ENCODE measurements at places on chromosomes 7 and 10.

DNA sequence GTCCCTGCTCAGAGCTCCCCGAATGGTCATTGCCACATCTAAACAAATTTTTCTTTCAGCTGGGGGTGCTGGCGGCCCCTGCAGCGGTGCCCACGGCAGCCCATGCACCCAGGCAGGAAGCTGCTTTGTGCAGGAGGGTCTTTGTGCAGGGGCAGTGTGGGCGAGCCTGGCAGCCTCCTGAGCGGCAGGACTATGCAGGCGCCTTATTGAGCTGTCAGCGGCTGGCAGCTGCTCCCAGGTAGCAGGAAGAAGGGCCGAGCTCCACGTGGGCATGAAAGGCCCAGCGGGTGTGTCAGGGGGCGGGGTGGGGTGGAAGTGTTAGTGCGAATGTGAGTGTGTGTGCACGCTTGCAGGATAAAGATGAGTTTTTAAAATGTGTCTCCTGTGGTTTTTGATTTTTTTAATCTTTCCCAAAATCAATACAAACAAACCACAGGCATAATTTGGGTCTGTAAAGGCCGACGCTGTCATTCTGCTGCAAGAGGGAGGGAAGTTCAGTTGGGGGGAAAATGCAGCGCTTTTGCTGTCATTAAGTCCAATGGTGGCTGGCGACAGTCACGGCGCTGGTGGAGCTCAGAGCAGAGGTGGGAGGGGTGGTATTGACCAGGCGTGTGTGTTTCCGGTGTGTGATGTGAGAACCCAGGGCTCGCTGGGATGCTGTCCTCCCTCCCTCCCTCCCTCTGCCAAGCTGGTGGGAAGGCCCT lies 83.9 kb downstream of the LHPP start:
- DNase-seq = no peak

- no peak for DNase-seq
Observed at GRCh38 chr10:94858005-94858404, 80.5 kb upstream of the CYP2C9 start.

DNA sequence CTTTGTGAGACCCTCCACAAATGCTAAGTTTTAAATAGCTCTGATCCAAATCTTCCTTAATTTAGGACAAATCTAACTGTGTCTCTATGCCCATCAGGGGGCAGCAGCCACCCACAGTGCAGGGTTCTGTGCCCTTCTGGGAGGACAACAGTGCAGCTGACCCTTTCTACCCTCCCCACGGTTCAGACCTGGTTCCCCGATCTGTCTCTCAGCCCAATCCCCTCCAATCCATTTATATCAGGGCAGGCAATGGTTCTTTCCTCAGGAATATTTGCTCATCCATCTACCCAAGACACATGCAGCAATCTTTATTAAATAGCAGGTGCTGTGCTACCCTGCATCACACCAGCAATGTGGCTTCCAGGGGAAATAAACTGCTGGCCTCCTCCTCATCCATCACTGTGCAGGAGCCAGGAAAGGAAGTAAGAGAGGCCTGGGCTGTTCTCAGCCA lies 4.0 kb upstream of the RBM28 start:
- peak; percentile 63 for DNase-seq

DNA sequence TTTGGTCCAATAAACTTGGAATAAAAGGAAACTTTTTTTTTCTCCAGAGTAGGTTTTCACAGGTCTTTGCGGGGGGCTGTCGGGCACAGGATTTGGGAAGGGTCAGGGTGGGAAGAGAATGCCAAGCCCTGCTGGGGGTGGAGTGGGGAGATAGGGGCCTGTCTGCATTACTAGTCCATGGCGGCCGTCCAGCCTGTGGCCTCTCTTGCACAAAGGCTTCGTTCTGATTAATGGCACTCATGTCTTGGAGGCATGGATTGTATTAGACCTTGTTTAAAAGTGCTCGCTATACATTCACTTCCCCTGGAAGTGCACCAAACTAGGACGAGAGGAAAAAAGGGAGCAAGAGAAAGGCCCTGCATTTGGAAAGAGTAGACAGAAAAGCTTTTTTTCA lies 37.2 kb downstream of the LRMDA start:
- DNase-seq = no peak

DNA sequence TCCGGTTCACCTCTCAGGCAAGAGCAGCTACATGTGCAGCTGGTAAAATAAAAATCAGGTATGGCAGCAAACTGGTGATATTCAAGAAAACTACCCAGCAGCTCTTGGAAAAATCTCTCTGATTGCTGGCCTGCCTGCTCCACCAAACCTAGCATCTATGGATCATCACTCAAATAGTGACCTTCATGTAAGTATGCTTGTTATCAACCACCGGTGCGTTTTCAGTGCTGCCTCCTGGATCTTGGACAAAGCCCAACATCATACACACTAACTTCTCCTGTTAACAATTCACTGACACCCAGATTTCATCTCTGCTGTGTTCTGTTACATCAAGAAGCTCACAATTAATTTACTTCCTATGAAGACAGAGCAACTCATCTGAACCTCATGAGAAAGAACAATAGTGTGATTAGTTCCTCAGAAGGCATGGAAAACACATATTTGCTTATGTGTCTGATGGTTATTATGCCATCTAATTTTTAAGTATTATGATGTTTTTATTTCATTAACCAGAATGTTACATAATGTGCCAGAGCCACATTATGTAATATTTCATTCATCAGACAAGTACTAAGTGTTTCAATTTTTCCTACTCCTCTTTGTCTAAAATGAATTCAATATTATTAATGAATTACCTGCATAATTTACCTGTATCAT lies 8.8 kb downstream of the CDK6 start:
- DNase-seq = no peak

DNA sequence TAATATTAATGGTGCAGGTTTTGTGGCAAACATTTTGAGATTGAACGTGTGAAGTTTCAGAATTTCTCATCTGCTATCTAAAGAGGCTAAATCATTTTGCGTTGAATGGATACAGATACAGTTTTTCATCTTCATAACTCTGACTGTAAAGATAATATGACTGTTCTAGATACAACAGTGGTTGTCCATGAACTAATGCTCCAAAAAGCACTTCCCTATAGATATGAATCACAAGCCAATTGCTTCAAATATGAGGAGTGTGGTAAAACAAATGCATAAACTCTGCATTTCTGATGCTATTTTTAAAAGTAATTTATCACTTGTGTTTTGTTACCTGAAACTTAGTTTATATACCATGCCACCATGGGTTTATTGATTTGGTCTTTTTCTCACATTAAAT lies 750.1 kb downstream of the MAGI2 start:
- DNase-seq = no peak

DNA sequence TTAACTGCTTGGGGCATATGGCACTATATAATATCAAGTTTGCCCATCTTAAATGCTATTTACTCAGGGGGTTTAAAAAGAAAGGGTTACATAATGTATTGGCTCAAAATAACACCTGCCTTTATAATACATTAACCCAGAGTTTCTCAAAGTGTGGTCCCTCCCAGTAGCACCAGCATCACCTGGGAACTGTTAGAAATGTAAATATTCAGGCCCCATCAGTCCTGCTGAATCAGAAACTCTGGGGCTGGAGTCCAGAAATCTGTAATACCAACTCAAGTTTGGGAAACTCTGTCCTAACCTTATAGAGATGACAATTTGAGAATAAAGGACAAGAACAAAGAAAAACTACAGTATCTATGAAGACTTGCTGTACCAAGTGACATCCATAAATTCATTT lies 270.7 kb downstream of the PARD3 start:
- no peak for DNase-seq

DNA sequence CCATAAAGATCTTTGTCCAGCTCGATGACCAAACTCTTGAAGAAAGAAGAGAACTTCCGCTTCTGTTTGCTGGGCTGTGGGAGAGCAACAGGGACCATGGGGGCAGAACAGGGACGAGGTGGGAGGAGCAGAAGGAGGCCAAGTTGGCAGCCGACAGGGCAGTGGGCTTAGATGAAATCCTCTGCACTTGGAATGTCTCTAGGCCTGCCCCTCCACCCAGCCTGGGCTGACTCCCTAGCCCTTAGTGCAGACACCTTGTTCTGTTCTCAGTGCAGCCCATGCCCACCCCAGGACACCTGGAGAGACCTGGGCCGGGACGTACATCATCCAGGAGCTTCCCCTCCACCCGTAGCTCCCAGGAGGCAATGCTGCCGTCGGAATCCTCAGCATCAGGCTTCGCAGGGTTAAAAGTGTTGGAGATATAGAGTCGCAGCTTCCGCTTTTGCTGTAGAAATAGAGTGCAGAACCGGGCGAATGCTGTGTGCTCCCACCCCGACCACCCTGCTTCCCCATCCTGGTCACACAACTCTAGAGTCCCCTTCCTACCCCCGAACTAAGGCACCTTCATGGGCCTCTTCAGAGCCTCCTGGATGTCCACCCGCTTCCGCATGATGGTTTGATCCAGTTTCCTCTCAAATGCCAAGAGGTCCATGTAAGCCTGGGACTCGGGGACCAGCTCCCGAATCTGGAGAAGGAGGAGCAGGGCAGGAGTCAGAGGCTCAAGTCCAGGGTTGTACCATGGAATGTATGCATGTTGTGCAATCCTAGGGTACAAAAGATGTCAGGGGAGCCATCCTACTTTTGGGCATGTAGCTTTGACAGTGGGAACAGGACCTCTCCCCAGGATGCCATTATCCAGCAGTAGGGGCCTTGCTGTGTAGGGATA lies 6.1 kb downstream of the SMARCD3 start:
- no peak for DNase-seq

- no peak for DNase-seq
Observed at GRCh38 chr10:114996542-114996941, 58.5 kb downstream of the TRUB1 start.

GRCh38 chr10:118694848-118695247 lies 59.9 kb downstream of the CACUL1 start:
- no peak for DNase-seq

DNA sequence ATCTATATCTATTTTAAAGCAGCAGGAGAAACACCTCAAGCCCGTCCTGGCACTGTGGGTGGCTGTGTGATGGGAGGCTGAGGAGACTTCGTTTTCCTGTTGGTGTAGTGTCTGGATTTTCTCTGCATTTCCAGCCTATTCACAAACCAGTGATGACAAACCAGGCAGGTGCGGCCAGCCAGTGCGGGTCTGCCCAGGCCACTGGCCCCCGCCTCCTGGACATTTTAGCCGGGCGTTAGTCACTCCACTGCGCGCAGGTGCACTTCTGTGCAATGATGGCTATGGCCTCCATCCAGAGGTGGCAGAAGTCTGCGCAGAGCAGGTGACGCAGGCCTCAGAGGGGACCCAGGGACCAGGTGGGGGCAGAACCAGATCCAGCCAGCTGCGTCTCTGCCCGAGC lies 64.9 kb upstream of the PITRM1 start:
- no peak for DNase-seq

- DNase-seq = no peak
Observed at GRCh38 chr10:125802739-125803138, 20.3 kb downstream of the UROS start.

DNA sequence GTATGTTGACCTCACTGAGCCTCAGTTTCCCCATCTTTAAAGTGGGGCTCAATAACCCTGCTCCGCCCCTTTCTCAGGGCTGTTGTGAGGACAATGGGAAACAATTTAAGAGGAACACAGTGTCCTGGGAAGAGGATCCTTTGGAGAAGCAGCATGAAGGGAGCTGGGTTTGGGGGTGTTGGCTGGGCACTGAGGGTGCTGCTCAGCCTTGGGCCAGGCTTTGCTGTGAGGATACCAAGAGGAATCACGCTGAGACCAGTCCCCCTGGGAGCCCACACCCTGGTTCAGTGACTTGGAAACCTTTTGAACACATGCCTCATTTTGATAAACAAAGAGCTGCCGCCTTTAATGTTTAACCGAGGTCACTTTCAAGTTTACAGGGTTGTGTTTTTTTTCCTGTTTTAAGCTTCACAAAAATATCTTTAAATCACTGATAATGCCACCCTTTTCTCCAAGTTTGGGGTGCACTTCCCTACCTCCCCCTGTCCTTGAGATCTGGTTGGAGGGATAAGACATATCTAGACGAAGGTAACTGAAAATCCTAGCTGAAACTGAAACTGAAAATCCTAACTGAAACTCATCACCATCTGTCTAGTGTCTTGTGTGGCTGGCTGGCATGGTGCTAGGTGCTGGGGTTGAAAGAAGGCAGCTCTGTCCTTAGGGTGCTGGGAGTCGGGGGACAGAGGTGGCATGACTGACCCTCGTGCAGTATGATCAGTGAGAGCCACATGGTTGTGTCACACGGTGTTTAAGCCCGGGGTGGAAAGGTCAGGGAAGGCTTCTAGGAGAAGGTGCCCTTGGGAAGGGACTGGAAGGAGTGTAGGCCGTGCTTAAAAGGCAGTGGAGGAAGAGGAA lies 27.7 kb downstream of the ZNF775 start:
- DNase-seq = peak; percentile 38

DNA sequence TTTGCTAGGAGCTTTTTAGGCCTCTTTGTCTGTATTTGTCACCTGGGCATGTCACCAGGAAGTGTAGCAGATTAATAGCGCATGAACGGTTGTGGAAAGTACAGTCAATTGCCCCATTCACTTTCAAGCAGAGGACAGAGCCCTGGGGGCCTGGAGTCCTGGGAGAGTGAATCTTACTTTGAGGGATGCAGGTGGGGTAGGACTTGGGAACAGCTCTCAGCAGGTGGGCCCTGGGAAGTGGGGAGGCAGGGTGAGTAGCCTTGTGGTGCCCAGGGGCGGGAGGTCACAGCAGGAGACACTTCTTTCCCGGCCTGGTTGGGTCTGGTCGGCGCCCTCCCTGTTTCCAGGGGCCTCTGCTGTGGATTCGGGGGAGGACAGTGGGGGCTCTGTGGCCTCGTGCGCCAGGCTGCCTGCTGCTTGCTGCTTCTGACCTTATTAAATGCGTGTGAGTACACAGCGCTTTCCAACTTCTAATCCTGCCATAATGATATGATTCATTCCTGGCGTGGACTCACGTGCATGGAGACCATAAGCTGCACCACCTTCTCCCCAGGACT lies 51.6 kb upstream of the AQP1 start:
- DNase-seq = no peak

- no peak for DNase-seq
Observed at GRCh38 chr10:99143651-99144050, 92.0 kb downstream of the HPSE2 start.

DNA sequence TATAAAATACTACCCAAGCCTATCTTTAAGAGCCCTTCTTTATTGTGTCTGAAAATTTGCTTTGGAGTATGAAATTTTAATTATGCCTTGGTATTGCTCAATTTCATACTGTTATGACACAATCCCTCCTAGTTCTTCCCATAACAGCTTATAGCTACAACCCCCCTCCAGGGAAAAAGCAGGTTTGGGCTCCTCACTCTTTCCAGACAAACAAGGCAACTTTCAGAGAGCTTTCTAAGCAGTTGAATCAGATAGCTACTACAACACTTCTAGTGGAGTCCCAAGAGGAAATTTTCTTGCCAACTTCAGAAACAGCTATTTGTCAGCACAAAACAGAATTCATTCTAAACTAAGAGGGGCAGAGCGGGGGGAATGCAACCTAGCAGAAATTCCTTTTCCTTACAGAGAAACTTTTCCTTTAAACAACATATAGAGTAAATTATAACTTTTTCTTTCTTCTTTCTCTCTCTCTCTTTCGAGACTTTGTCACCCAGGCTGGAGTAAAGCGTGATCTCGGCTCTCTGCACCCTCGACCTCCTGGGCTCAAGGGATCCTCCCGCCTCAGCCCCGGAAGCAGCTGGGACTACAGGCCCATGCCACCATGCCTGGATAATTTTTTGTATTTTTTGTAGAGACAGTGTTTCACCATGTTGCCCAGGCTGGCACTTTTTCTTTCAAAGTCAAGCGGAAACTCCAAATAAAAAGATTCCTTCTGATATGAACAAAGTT lies 26.0 kb upstream of the JMJD1C start:
- no peak for DNase-seq

Data from LoVo (cell line).